ENCODE measurements at places on chromosomes 3 and 15.

DNA sequence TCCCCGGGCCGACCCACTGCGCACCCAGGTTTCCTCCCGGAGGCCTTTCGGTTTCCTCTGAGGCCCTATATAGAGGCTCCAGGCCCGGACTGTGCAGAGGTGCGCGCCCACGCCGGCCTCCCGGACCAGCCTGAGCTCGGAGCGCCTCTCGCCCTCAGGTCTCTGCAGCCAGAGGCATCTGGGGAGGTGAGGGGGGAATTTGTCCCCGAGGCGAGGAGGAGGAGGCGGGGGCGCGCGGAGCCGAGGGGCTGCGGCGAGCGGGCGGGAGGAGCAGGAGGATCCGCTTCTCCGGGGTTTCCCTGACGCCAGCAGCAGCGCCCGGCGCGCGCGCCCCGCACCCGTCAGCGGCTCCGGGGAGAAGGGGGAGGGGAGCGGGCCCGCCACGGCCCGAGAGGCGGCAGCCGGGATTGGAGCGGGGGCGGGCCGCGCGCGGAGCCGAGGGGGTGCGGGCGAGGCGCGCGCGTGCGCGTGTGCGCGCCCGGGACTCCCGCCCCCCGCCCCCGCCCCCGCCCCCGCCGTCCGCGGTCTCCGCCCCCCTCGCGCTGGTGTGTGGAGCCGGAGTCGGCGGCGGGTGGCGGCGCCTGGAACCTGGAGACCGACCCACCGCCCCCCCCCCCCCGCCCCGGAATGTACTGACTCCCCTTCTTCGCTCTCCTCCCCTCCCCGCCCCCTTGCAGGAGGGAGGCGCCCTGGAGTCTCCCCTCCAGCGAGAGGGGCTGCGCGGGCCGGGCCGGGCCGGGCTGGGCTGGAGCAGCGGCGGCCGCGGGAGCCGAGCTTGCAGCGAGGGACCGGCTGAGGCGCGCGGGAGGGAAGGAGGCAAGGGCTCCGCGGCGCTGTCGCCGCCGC lies at the start of gene NEO1:
TSS of gene NEO1 (plus strand) at position 657 of the 846 bp plus-strand sequence. CDS start 213 bp downstream, outside the sequence.
- H3K4me3 ChIP-seq: peak within 1 kb of the TSS; percentile 75
- H3K27ac ChIP-seq: peak within 1 kb of the TSS; percentile 74
- H3K36me3 ChIP-seq: no peaks in the 10 kb centered on the region
- peaks cover 12% of the 10 kb centered on the region for H3K4me1 ChIP-seq
- peak; percentile 74 for DNase-seq
- H3K27me3 ChIP-seq: peaks cover 35% of the 10 kb centered on the region

GRCh38 chr3:31645256-31645655 lies 112.5 kb downstream of the STT3B start:
- no peaks in the 10 kb centered on the region for H3K4me1 ChIP-seq
- H3K27me3 ChIP-seq: no peaks in the 10 kb centered on the region
- H3K4me3 ChIP-seq: no peak overlapping the region
- peaks cover 60% of the 10 kb centered on the region for H3K36me3 ChIP-seq

GRCh38 chr3:173395073-173395411 lies 2.5 kb upstream of the NLGN1 start:
- peak overlapping the region; percentile 57 for H3K4me3 ChIP-seq
- peaks cover 59% of the 10 kb centered on the region for H3K27me3 ChIP-seq
- H3K4me1 ChIP-seq: peaks cover 29% of the 10 kb centered on the region
- DNase-seq: no peak
- no peak overlapping the region for H3K27ac ChIP-seq
- peaks cover 3% of the 10 kb centered on the region for H3K36me3 ChIP-seq

DNA sequence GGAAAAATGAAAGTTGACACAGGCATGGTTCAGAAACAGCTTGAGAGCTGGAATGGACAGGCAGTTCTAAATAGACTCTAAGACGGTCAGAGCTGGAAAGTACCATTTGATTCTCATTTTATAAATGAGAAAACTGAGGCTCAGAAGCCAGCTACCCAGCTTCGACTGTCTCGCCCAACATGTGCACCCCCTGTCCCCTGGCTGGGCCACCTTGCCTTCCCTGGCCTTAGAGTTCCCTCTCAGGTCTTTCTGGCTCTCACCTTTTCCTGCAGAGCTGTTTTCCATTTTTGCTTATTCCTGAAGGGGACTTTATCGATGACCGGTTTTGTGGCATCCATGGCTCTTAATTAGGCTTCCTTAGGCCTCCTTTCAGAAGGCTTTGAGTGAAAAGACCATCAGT lies 17.3 kb upstream of the DOCK3 start:
- H3K36me3 ChIP-seq: no peaks in the 10 kb centered on the region
- H3K27me3 ChIP-seq: peaks cover 2% of the 10 kb centered on the region
- no peak overlapping the region for H3K4me3 ChIP-seq
- H3K4me1 ChIP-seq: peaks cover 21% of the 10 kb centered on the region
- DNase-seq: no peak

DNA sequence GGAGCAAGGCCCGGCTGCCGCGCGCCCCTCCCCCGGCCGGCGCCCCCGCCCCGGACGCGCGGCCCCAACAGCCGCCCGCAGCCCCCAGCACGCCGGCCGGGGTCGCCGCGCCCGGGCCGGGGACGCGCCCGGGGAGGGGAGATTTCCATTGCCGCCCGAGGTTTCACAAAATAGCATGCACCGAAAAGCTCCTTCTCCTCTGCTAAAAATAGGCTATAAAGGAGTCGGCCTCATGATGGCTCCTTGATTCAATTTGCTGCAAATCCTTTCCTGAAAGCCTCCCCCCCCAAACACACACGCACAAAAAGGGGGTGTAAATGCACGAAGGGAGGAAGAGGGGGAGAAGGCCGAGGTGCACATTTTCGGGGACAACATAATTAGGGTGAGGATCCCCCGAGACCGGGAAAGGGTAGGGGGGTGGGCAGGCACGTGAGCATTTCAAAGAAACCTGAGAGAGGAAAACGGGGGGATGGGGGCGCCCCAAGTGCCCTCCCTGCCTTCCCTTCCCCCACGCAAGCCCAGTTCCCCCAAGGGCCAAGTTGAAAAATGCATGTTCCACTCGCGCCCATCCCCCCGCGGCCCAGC lies 734 bp downstream of the TBL1XR1 start:
- peak overlapping the region; percentile 100 for H3K27ac ChIP-seq
- DNase-seq: peak; percentile 60
- H3K27me3 ChIP-seq: no peaks in the 10 kb centered on the region
- H3K36me3 ChIP-seq: peaks cover 32% of the 10 kb centered on the region

Measured in activated CD4-positive, alpha-beta T cell treated with anti-CD3 and anti-CD28 coated beads, Interleukin-2, amount 10 ng/mL, durations not matched to agents 7 days and 5 days (primary cell).